Upper lobe of left lung (tissue), 6 donors: ENCODE measurements at places on chromosomes 7 and 10. TPM values are rescaled to one million over a fixed set of nuclear protein-coding genes. Genes with fewer than 3 reads are reported as not detected.
A peak's percentile ranks its signal among the peaks of the same experiment; 100 is the strongest.

DNA sequence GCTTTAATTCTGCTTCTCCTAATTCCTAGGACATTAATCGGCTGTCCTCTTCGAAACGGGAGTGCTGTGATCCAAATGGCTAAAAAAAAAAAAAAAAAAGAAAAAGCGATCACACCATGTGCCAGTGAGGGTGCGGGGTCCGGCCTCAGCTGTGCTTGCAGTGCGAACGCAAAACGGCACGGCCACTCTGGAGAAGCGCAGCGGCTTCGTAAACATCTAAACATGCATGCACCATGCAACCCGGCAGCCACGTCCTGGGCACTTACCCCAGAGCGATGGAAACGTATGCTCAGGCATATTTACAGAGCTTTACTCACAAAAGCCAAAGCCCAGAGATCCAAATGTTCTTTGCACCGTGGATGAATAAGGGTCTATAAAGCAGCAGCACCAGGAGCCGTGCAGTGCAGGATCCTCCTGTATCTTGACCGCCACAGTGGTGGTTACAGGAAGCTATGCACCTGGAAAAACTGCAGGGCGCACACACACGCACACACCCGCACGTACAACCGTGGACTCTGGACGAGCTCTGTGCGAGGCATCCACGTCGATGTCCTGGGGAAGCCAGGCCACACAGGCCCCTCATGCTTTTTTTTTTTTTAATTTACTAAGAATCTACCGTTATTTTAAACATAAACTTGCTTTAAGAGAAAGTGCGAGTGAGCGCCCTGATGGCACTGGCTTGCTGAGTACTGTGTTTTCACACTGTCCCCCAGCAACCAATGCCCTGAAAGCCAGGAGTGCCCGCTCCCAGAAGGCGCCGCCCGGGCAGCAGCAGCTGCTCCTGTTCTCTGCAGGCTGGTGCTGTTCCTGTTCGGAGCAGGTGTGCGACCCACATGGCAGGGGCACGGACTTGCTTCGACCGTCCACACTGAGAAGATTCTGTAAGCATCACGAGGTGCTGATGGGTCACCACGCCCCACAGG lies 25.0 kb downstream of the GPER1 start:
- no peaks in the 10 kb centered on the region for H3K4me1 ChIP-seq
- no peak overlapping the region for H3K27ac ChIP-seq
- no peaks in the 10 kb centered on the region for H3K27me3 ChIP-seq
- DNase-seq = peak; percentile 74

GRCh38 chr10:21337171-21337792 lies 188.2 kb downstream of the SKIDA1 start:
- no peak overlapping the region for H3K27ac ChIP-seq
- DNase-seq = no peak
- H3K36me3 ChIP-seq = no peaks in the 10 kb centered on the region
- no peak overlapping the region for H3K4me3 ChIP-seq
- H3K27me3 ChIP-seq = no peaks in the 10 kb centered on the region

- no peak for DNase-seq
- no peak overlapping the region for H3K4me3 ChIP-seq
- no peaks in the 10 kb centered on the region for H3K27me3 ChIP-seq
- H3K36me3 ChIP-seq = peaks cover 33% of the 10 kb centered on the region
Observed at GRCh38 chr7:43808410-43808809, 49.9 kb downstream of the BLVRA start.

- no peaks in the 10 kb centered on the region for H3K27me3 ChIP-seq
- no peaks in the 10 kb centered on the region for H3K4me1 ChIP-seq
- no peaks in the 10 kb centered on the region for H3K36me3 ChIP-seq
- H3K4me3 ChIP-seq = no peak overlapping the region
- DNase-seq = no peak
Observed at GRCh38 chr7:157566631-157567006, 229.8 kb downstream of the DNAJB6 start.

- H3K36me3 ChIP-seq = no peaks in the 10 kb centered on the region
- H3K4me1 ChIP-seq = peaks cover 11% of the 10 kb centered on the region
- no peak overlapping the region for H3K4me3 ChIP-seq
- DNase-seq = no peak
Observed at GRCh38 chr7:44995555-44996493, 4.2 kb upstream of the CCM2 start.

- DNase-seq = no peak
- no peaks in the 10 kb centered on the region for H3K27me3 ChIP-seq
- no peak overlapping the region for H3K4me3 ChIP-seq
- peaks cover 42% of the 10 kb centered on the region for H3K4me1 ChIP-seq
- H3K27ac ChIP-seq = no peak overlapping the region
Observed at GRCh38 chr10:70163448-70163847, 6.9 kb downstream of the SAR1A start.

DNA sequence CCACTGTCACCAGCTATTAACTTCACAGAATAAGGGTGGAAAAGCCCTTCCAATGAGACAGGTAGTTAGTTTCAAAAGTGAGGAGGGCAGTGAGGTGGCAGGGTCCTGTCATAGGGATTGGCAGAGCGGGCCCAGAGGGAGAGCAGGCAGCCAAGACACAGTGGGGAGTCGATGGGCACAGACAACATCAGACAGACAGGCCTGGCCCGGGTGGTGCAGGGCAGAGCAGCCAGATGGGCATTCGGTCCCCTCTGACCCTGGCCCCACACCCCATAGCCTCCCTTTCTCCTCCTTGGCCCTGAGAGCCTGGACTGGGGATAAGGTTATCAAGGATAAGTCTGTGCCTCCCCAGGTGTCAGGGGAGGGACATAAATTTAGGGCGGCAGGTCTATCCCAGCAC lies 31.4 kb upstream of the SMARCD3 start:
- no peak overlapping the region for H3K27ac ChIP-seq
- DNase-seq = no peak
- no peaks in the 10 kb centered on the region for H3K36me3 ChIP-seq
- no peak overlapping the region for H3K4me3 ChIP-seq

- no peaks in the 10 kb centered on the region for H3K36me3 ChIP-seq
- DNase-seq = no peak
- H3K27me3 ChIP-seq = no peaks in the 10 kb centered on the region
- H3K4me1 ChIP-seq = no peaks in the 10 kb centered on the region
Observed at GRCh38 chr7:109901926-109902325, 1189.0 kb upstream of the LRRN3 start.

DNA sequence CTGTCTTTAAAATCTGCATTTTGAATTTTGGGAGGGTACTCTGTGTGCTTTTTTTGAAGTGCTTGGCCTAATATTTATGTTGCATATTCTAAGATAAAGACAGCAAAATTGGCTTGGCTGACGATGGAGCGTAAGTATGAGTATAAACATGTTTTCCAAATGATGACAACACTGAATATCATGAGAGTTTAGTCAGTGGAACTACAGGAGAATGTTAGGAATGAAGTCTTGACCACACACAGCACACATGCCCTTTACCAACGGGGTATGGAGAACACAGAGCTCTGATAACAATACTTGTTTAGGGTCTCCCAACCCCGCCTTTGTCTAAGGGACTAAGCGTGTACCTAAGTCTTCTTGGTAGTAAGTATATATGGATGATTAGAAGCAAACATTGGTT lies 253.9 kb upstream of the FZD8 start:
- no peaks in the 10 kb centered on the region for H3K27me3 ChIP-seq
- H3K36me3 ChIP-seq = no peaks in the 10 kb centered on the region
- H3K27ac ChIP-seq = no peak overlapping the region
- no peaks in the 10 kb centered on the region for H3K4me1 ChIP-seq

GRCh38 chr7:16130111-16131110 lies 290.9 kb downstream of the CRPPA start:
- no peak overlapping the region for H3K4me3 ChIP-seq
- no peaks in the 10 kb centered on the region for H3K27me3 ChIP-seq
- H3K4me1 ChIP-seq = no peaks in the 10 kb centered on the region
- DNase-seq = no peak
- H3K36me3 ChIP-seq = no peaks in the 10 kb centered on the region

DNA sequence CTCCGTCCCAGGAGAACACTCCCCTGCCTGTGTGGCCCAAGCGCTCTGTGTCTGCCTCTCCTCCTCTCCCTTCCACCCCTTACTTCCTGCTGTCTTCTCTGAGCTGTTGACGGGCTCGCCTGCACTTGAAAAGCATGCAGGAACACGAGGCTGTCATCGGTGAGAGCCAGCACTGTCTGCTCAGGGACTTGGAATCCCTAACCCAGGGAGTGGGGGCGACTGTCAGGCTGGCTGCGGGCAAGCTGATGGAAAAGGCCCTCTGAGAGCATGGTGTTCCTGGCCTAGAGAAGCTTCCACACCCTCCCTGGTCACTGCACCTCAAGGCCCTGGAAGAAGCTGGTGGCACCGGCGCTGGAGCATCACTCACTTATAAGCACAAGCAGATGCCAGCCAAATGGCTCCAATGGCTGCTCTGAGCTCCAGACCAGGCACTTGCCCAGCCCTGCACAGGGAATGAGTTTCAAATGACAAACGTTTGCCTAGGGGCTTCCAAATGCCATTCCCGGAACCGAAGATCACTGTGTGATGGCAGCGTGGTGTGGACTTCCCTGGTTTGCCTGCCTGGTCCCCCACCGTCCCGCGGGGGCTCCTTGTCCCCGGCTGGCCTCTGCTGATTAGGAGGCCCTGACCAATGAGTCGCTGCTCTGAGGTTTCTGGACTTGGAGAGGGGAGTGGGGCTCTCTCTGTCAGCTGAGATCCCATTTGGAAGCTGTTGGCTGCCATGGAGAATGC lies 56.7 kb upstream of the EBF3 start:
- no peaks in the 10 kb centered on the region for H3K27me3 ChIP-seq
- no peak overlapping the region for H3K27ac ChIP-seq
- peak; percentile 15 for DNase-seq
- no peaks in the 10 kb centered on the region for H3K36me3 ChIP-seq
- H3K4me3 ChIP-seq = no peak overlapping the region

GRCh38 chr10:88195841-88196240 lies 332.4 kb downstream of the PTEN start:
- no peaks in the 10 kb centered on the region for H3K27me3 ChIP-seq
- H3K4me1 ChIP-seq = no peaks in the 10 kb centered on the region
- no peak overlapping the region for H3K4me3 ChIP-seq
- DNase-seq = no peak
- no peaks in the 10 kb centered on the region for H3K36me3 ChIP-seq
- no peak overlapping the region for H3K27ac ChIP-seq

GRCh38 chr7:11120675-11121220 lies 147.1 kb downstream of the PHF14 start:
- H3K27ac ChIP-seq = no peak overlapping the region
- no peak overlapping the region for H3K4me3 ChIP-seq
- no peak for DNase-seq
- no peaks in the 10 kb centered on the region for H3K27me3 ChIP-seq
- no peaks in the 10 kb centered on the region for H3K36me3 ChIP-seq

GRCh38 chr10:87646192-87646909 lies 13.3 kb upstream of the PAPSS2 start:
- H3K4me1 ChIP-seq = peaks cover 7% of the 10 kb centered on the region
- H3K36me3 ChIP-seq = no peaks in the 10 kb centered on the region
- no peaks in the 10 kb centered on the region for H3K27me3 ChIP-seq
- DNase-seq = no peak

DNA sequence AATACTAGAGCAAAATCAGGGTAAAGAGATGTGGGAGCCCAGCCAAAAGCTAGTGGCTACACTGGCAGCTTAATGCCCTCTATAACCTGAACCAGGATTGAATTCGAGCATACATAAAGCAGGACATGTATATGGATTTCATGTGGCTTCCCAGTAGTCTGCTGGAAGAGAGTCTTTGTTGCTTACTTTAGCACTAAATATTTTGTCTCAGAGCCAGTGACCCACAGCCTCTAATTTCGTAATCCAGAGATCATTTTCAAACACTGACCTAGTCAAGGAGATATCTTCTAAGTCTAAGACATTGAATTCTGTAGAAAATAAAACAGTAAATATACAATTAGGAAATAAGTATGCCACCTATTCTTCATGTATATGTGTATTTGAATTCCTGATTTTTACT lies 64.2 kb upstream of the GNAI1 start:
- H3K4me1 ChIP-seq = no peaks in the 10 kb centered on the region
- no peak overlapping the region for H3K27ac ChIP-seq
- H3K27me3 ChIP-seq = no peaks in the 10 kb centered on the region
- no peak for DNase-seq
- no peak overlapping the region for H3K4me3 ChIP-seq

GRCh38 chr7:92622685-92623084 lies 32.5 kb upstream of the FAM133B start:
- H3K27ac ChIP-seq = no peak overlapping the region
- no peak for DNase-seq
- no peaks in the 10 kb centered on the region for H3K27me3 ChIP-seq
- H3K36me3 ChIP-seq = no peaks in the 10 kb centered on the region
- peaks cover 17% of the 10 kb centered on the region for H3K4me1 ChIP-seq

- no peak overlapping the region for H3K27ac ChIP-seq
- no peak for DNase-seq
- no peaks in the 10 kb centered on the region for H3K27me3 ChIP-seq
- H3K4me3 ChIP-seq = no peak overlapping the region
- H3K4me1 ChIP-seq = peaks cover 15% of the 10 kb centered on the region
Observed at GRCh38 chr7:65892161-65892560, 19.3 kb downstream of the VKORC1L1 start.

GRCh38 chr10:61987951-61988379 lies 86.5 kb downstream of the ARID5B start:
- no peak for DNase-seq
- H3K4me1 ChIP-seq = peaks cover 10% of the 10 kb centered on the region
- peak overlapping the region; percentile 4 for H3K27ac ChIP-seq
- H3K4me3 ChIP-seq = no peak overlapping the region
- H3K27me3 ChIP-seq = no peaks in the 10 kb centered on the region

DNA sequence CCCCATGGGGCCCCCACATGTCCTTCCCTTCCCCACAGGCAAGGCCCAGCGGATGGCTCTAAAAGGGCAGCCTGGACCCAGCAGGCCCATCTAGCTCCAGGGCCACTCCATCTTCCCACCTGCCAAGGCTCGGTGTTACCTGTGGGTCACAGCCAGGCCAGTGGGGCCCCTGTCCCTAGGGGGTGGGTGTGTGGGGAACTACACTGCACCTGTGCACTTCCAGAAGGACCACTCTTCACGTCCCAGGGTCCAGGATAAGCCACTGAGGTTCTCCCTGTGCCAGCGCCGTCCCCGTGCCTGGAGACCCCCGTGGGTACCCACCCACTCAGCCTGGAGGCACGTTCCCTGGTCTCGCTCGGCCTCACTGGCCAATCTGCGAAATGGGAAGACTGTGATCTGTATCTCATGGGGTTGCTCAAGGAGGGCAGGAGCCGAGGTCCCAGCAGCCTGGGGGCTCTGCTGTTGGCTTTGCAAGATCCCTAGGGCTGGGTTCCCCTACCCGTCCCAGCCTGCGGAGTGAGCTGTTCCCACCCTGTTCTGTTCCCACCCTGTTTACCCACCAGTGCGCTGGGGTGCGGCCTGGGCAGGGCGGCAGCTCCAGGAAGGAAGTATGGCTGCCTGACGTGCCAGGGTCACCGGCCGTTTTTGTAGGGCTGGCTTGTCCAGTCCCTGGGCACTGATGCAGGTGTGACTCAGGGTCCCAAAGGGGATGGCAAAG lies 4.6 kb downstream of the PWWP2B start:
- H3K27ac ChIP-seq = peak overlapping the region; percentile 99
- peaks cover 65% of the 10 kb centered on the region for H3K4me1 ChIP-seq
- H3K4me3 ChIP-seq = no peak overlapping the region
- H3K36me3 ChIP-seq = peaks cover 20% of the 10 kb centered on the region

PARD3 gene
- total RNA-seq = 92.2 TPM

CPXM2 gene
- total RNA-seq = 10.2 TPM

GPER1 gene
- total RNA-seq = 8.1 TPM
